ENCODE measurements at places on chromosomes 3 and 15.
A peak's percentile ranks its signal among the peaks of the same experiment; 100 is the strongest.

GRCh38 chr15:76328106-76328696 lies 8.4 kb upstream of the ISL2 start:
- DNase-seq: no peak

DNA sequence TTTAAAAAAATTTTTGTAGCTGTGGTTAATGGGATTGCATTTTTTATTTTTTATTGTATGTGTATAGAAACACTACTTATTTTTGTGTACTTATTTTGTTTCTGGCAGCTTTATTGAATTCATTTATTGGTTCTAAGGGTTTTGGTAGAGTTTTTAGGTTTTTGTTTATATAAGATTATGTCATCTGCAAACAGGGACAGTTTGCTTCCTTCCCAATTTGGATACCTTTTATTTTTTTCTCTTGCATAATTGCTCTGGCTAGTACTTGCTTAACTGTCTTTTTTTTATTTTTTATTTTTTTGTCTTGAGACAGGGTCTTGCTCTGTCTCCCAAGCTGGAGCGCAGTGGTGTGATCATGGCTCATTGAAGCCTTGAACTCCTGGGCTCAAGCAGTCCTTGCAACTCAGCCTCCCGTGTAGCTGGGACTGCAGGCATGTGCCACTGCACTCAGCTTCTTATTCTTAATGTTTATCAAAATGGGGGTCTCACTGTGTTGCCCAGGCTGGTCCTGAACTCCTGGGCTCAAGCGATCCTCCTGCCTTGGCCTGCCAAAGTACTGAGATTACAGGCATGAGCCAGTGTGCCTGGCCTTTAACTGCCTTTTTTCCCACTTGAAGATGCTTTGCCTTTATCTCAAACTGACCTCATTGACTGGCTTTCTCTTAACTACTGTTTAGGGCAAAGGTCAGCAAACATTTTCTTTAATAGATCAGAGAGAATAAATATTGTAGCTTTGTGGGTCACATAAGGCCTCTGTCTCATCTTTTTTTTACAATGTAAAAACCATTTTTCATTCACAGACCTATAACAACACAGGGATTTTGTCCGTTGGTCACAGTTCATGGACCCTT lies 8.6 kb downstream of the TFG start:
- no peak for DNase-seq

- no peak for DNase-seq
Observed at GRCh38 chr15:35931799-35932341, 385.9 kb upstream of the DPH6 start.

DNA sequence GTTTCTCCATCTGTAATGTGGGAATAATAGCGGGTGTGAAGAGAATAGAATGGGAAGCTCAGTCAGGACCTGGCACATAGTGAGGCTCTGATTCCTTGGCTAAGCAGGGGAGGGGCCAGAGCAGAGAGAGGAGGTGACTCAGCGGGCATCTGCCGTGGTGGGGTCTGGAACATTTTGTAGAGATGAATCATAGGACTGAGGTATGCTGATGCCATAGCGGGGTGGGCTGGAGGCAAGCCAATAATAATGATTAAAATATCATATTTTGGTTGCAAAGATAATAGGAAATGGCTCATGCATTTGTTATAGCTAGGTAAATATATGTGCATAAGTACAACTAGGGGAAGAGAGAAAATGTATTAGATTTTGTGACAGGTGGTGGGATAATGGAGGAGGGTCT lies 11.2 kb downstream of the TGM4 start:
- peak; percentile 96 for DNase-seq

DNA sequence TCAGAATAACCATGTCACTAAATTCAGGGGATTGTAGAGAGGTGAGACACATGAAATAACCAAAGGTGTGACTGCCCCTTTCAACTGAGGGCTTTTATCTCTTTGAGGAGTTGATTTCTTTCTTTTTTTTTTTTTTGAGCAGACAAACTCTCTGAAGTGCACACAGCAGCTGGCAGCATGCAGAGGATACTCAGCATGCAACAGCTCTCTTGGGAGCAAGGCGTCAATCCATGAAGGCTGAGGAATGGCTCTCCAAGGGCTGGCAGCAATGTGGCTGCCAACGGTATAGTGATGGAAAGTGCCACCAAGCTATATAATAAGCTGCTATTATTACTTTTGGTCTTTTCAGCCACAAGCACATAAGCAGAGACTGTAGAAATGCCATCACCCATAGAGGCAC lies 226.7 kb upstream of the FEZF2 start:
- DNase-seq: no peak

GRCh38 chr3:89165636-89166263 lies 58.3 kb downstream of the EPHA3 start:
- DNase-seq: no peak

GRCh38 chr3:43113671-43114070 lies 7.8 kb upstream of the POMGNT2 start:
- no peak for DNase-seq

GRCh38 chr3:83426300-83426699 lies 1532.5 kb upstream of the CADM2 start:
- DNase-seq: no peak

- DNase-seq: peak; percentile 49
Observed at GRCh38 chr15:34721802-34722438, 32.9 kb downstream of the GJD2 start.

DNA sequence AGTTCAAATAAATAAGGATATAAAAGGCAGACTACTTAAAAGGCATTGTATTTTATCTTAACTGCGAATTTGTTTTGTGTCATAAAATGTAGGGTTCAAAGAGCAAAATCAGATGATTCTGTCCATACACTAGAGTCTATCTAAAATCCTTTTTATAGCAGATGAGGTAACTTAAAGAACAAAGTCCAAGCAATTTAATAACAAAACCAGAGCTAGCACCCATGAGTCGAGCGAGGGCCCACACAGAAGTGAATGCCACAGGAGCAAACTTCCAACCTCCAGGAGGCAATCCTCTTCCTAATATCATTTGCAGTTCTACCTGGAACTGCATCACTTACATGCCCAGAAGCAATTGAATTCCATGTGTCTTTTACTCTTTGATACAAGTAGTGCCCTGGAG lies 35.4 kb upstream of the KBTBD8 start:
- no peak for DNase-seq

GRCh38 chr3:43053291-43053690 lies 52.6 kb downstream of the POMGNT2 start:
- DNase-seq: no peak

- DNase-seq: peak; percentile 49
Observed at GRCh38 chr3:141305436-141305835, 62.9 kb upstream of the ZBTB38 start.

DNA sequence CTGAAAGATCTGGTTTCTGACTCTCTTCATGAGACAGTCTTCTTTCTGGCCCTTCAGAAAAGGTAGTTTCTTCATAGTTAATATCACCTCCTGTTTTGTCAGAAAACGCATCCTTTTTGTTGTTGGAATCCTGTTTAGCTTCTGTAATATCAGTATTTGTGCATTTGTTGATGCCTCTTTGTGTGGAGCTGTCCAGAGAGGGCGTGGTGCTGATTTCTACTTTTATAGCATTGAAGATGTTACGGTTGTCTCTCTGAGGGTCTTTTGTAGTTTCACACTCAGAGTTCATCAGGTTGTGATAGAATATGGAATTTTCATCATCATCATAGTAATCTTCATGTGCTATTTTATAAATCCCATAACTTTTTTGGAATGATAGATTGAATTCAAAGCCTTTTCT lies 8.9 kb downstream of the GPR149 start:
- DNase-seq: no peak

GRCh38 chr15:50886611-50887345 lies 21.7 kb upstream of the AP4E1 start:
- no peak for DNase-seq

Data from hepatic stellate cell (primary cell).